ENCODE measurements at places on chromosomes 11 and 22.

- DNase-seq, result no peak
Measured at GRCh38 chr11:1919391-1920127, at the start of gene TNNT3. TNNT3 (plus strand) TSS chr11:1919703; CDS start chr11:1922875, 3,172 bp downstream.

DNA sequence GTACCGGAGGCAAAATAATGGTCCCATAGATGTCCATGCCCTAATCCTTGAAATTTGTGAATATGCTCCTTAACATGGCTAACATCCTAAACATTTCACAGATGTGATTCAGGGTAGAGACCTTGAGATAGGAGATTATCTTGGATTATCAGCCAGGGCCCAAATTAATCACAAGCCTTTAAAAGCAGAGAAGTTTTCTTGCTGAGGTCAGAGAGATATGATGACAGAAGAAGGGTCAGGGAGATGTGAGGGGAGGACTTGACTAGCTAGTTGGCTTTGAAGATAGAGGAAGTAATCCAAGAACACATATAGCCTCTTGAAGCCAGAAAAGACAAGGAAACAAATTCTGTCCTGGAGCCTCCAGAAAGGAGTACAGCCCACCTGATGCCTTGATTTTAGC lies 19.1 kb upstream of the FDX1 start:
- DNase-seq, result peak; percentile 92

GRCh38 chr22:24695561-24696511 lies 78.7 kb downstream of the PIWIL3 start:
- DNase-seq, result no peak

GRCh38 chr11:123560006-123560405 lies 94.4 kb downstream of the SCN3B start:
- no peak for DNase-seq

DNA sequence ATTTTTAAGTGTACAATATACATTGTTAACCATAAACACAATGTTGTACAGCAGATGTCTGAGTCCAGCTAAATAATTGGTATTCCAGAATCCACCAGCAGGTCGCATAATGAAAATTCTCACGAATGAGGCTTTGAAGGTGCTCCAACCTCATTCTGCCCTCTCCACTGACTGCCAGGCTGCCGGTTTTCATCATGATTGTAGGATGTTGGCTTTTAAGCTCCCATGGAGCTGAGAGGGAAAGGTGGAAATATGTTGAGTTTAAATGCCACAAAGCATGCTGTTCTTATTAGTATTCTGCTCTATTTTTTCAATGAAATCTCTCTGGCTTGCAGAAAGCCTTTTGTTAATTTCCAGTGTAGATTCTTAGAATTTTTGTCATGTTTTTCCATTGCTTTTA lies 337.2 kb upstream of the DDI1 start:
- peak; percentile 2 for DNase-seq

DNA sequence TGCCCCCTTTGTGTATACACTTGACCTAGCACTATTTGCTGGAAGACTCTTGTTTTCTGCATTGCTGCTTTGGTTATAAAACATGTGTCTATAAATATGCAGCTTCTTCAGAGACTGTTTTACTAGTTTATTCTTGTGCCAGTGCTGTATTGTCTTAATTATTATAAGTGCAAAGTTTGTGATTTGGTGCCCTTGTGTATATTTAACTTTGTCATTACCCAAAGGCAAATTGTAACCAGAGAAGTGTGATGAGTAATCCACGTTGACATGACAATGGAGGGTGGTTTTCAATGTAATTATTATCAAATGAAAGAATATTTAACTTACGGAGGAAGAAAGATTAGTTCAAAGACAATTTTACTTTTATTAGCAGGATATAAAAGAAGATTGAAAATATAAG lies 75.0 kb upstream of the PRODH start:
- DNase-seq, result no peak

- peak; percentile 53 for DNase-seq
Measured at GRCh38 chr11:122486793-122487495, 168.6 kb upstream of the UBASH3B start.

- no peak for DNase-seq
Measured at GRCh38 chr22:24181996-24182899, 961 bp downstream of the SUSD2 start.
